ENCODE measurements at places on chromosomes 11 and 22.

DNA sequence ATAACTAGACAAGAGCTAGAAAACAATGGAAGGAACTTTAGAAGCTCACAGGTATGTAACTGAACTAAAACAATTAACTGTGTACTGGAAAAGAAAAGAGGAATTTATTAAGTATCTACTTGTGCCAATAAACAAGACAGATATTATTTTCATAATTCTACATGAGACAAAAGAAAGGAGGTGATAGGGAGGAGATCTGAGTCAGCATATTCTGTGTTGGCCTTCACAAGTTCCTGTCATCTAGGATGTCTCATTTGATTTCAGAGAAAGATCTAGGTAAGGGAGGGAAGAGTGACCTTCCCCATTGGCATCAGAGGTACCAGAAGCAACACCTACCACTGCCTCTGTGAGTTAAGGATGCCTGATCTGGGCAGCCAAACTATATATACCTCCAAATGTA, 34.8 kb upstream of the TEAD1 start:
- no peak for DNase-seq

DNA sequence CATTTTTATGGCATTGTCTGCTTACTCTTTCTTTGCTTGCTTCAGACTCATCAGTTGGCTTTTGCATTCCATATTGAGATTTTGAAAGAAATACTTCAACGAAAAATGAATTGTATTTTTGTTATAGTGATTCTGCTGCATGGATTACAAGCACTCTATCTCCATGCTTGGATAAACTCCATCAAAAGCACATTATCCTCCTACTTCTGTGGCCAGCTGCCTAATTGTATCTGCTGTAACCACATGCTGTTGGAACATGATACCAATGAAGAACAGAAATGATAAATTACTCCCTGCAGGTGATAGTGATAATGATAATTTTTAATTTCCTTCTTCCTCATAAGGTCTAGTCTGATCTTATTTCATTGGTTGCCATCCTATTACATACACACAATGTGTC, 100.8 kb downstream of the PRMT3 start:
- no peak for DNase-seq

GRCh38 chr22:44225091-44225689, 44.5 kb downstream of the PARVG start:
- no peak for DNase-seq

- DNase-seq = no peak
Measured at GRCh38 chr22:41479671-41480396, 10.9 kb downstream of the ACO2 start.

- no peak for DNase-seq
Measured at GRCh38 chr11:116231543-116231942, 541.2 kb downstream of the BUD13 start.

DNA sequence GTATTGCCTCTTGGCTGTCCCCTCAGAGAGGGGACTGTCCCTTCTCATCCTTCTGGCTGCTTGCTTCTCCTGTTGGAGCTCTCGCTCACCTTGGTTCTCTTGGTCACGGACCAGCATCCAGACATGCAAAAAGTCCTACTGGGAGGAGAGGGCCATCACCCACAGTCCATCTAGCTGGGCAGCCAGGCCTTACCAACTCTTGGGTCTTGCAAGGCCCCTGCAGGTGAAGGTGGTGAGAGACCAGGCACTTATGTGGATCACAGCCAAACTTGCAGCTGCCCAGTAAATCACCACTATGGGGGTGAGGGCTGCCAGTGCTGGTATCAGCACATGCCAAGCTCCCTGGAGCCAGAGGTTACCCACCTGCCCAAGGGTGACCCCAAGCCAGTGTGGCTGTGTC, 36.3 kb downstream of the KCNQ1OT1 start:
- DNase-seq = no peak

DNA sequence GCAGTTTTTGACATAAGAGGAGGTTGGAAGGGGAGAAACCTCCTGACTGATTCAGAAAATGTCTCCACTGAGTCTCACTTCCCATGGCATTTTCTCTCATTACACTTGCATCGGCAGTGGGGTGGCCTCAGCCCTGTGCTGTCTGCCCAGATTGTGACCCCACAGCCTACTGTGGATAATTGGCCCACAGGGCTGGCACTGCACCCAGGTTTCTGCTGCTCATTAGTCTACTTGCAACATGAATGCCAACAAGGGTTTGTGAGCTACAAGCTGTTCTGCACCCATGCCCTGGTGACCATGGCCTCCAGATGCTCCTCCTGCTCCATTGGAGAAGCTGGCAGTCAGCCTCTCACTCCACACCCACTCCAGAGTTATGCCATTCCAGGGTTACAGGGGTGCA, 296.0 kb downstream of the CTTN start:
- no peak for DNase-seq

- DNase-seq = no peak
Measured at GRCh38 chr11:107018219-107018901, at the start of gene GUCY1A2. TSS of gene GUCY1A2 (minus strand) at chr11:107018476. CDS start at chr11:107018055, 421 bp downstream.

DNA sequence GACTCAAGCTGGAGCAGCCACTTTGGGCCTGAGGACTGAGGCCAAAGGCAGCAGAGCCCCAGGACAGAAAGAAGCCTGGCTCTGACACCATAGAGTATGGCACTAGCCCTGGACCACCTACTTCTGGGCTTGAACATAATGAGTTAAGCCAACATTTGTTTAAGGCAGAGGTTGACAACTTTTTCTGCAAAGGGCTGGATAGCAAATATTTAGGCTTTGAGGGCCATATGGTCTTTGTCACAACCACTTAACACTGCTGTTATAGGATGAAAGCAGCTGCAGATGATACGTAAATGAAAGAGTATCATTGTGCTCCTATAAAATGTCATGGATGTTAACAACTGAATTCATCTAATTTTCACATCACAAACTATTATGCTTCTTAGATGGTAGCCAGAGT, 16.6 kb downstream of the OSBP start:
- no peak for DNase-seq

DNA sequence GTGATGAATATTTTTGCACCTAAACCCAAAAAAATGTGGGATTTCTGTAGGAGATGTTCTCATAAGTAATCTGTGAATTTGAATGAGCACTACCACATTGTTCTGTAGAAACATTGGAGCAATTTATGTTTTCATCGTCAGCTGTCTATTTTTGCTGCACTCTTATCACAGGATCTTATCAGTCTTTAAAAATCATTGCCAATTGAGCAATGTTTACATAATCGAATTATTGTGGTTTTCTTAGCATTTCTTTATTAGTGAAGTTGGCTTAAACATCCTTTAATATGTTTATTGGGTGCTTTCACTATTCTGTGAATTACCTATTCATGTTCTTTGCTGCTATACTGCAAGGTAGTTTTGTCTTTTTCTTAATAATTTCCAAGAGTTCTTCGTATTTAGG, 37.8 kb downstream of the C11orf96 start:
- DNase-seq = no peak

- DNase-seq = no peak
Measured at GRCh38 chr11:85803303-85803702, 7.6 kb downstream of the SYTL2 start.

DNA sequence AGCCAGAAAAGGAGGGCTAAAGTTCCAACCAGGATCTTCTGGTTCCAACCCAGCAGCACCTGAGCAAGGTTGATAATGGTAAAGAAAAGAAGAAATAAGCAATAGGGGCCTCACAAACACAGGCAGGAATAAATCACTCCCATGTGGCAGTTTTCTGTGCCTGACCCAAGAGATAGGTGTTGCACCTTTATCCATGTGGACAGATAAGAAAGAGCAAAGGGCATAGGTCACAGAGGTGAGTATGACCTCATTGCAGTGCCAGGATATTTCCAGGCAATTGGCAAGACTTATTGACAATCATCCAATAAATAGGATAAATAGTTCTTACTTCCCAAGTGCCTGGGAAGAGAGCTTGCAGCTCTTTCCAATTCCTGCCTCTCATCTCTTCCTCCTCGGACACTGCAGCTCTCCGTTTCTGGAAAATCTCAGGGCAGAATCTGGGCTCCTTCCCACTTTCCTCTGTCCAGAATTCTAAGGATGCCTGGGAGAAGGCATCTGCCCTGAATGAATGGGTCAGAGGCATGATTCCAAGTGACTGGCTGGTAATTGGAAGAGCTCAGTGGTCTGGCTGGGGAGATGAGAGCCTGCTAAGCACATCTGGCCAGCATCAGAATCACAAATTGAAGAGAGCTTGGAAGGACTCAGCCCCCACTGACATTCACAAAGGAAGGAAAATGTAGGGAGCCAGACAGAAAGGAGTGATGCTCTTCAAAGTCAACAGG, 14.5 kb upstream of the LRRC55 start:
- no peak for DNase-seq

All from colonic mucosa (tissue), 4 donors.